ENCODE measurements at places on chromosomes 16 and 17.

DNA sequence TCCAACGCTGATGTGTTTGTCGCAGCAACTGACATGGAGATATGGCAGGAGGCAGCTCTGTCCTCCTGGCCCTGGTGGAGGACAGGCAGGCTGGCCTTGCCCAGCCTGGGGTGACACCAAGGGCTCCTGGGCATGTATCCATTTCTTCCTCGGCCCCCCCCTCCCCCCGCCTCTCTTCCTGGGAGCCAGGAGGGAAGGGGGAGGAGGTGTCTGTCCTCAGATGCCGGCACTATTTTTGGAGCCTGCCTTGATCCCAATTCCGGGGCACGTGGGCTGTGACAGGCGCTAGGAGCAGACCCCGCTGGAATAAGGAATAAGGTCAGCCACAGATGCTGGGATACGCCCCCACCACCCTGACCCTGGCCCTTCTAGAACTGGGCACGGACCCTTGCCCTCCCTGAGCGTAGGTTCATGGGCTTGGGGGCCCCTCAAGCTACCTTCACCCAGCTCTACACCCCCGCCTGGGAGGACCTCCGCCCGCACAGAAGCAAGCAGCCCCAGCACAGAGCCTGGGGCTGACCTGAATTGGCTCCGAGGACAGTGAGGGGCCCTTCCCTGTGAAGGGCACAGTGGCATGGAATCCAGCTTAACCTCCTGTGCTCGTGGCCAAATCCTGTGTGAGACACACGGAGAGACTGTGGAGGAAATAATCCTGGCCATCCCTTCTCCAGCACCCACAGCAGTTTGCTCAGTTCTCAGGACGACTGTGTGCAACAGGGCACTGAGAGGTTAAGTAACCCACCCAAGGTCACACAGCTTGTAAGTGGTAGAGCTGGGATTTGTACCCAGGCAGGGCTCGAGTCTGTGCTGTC lies 24.1 kb downstream of the SEC14L5 start:
- DNase-seq = no peak

GRCh38 chr17:47995241-47995935 lies 24.5 kb downstream of the CDK5RAP3 start:
- no peak for DNase-seq

DNA sequence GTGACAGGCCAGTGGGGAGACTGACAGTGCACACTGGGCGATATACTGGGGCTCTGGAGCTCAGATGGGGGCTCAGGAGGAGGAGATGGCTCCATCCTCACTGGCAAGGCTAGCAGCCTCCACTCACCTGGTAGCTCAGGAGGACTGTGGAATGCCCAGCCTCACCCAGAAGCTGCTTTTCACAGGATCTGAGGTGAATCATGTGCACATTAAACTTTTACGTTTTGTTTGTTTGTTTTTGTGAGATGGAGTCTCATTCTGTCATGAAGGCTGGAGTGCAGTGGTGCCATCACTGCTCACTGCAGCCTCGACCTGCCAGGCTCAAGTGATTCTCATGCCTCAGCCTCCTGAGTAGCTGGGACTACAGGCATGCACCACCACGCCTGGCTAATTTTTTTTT lies 28.6 kb downstream of the ADCY7 start:
- DNase-seq = no peak

- DNase-seq = no peak
Observed at GRCh38 chr17:12600349-12600748, 65.3 kb upstream of the MYOCD start.

DNA sequence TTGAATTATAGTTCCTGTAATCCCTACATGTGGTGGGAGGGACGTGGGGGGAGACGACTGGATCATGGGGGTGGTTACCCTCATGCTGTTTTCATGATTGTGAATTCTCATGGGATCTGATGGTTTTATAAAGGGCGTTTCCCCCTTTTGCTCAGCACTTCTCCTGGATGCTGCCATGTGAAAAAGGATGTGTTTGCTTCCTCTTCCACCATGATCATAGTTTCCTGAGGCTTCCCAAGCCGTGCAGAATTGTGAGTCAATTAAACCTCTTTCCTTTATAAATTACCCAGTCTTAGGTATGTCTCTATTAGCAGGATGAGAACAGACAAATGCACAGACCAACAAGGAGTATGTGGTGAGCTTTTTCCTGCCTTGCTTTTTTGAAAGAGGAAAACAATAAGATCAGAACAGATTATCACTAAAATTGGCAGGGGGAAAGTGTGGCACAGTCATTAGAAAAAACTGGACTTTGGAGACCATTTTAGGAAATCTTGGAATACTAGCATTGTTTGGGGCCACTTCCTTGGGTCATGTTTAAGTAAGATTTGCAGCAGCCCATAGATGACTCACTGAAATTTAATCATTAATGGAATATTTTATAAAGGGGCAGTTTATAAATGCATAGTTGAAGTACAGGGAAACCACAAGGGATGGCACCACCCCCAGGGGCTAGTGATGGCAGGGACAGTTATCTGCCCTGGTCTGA lies 352.8 kb downstream of the CDH13 start:
- no peak for DNase-seq

GRCh38 chr17:42294469-42295398 lies 6.4 kb downstream of the STAT5A start:
- DNase-seq = no peak
